ENCODE measurements at places on chromosomes 12 and 14.
A peak's percentile ranks its signal among the peaks of the same experiment; 100 is the strongest.

DNA sequence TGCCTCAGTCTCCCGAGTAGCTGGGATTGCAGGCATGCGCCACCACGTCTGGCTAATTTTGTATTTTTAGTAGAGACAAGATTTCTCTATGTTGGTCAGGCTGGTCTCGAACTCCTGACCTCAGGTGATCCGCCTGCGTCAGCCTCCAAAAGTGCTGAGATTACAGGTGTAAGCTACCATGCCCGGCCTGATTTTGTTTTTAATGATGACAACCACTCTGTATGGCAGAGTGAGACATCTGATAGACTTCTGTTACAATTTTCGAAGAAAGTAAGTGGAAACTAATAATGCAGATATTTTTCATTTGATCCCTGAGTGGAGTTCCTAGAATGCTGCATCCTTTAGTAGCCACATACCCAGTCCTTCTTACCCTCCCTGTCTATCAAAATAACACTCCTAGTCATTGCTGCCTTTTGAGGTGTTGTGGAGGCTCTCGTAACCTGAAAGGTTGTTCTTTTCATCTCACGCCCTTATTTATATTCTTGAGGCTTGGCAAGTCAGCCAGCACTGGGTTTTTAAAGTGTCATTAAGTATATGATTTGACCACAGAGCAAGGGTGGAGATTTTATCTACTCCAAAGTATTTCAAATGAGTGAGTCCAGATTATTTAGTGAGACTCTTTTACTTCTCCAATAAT is 5.9 kb upstream of the EID3 start:
- DNase-seq, result no peak

DNA sequence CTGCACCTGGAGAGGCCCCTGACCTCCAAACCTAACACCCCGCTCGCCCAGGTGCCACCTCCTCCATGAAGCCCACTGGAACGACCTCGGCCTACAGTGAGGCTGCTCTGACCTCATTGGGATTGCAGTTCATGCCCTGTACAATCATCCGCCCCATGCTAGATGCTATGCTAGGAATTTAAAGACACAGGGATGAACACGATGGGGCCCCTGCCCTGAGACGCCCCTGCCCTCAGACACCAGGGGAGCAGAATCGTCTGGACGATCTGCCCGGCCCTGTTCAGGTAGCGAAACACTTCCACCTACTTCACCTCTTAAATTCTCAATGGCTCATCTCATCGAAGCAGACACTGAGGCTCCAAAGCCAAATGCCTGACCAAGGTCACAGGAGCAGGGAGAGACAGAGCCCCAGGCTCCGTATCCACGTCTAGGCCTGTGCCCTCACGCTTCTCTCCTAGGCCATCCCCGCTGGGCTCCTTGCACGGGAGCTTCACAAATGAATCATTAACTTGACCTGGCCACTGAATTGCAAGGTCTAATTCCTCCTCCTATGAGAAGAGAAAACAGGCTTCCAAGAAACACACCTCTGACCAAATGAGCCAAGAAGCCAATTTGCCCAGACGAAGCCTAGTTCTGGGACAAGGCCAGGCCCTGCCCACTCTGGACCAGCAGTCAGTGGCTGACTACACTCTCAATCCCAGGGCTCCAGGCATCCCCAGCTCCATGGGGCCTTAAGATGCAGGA is 35.2 kb downstream of the SCARB1 start:
- no peak for DNase-seq

- no peak for DNase-seq
Measured at GRCh38 chr14:55654243-55654642, 74.2 kb downstream of the KTN1 start.

DNA sequence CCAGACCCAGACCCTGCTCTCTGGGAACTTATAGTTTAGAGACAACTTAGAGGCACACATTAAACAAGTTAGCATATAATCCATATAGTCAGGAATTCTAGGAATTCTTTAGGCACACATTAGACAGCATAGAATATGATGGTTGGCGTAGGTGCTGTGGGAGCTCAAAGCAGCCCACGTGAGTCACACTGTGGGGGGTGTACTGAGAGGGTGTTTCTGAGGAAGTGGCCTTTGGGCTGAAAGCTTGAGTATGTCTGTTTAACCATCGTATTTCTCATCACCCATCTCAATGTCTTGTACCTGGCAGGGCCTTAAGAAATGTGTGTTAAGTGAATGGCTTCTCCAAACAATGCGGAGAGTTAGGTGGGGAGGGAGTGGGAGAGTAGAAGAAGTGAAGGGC is 67.2 kb downstream of the TMEM30B start:
- no peak for DNase-seq

DNA sequence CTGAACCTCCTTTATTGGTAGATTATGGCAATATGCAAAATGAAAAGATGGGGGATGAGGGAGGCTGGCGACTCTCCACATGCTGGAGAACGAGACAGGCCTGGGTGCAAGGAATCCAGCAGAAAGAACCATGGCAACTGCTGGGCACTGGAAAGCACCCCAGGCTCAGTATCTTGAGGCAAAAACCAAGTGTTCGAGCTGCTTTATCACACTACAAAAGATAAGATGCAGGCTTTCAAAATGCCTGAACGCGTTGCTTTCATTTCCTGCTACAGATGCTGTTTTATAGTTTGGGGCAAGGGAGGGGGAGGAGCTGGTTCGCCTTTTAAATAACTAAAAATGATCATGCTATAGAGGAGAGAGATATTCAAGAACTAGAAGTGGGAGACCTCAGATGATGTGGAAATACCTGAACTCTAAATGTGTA is 38.9 kb downstream of the NIN start:
- no peak for DNase-seq

GRCh38 chr14:54622192-54622958 is 55.4 kb downstream of the SAMD4A start:
- DNase-seq, result peak; percentile 15

DNA sequence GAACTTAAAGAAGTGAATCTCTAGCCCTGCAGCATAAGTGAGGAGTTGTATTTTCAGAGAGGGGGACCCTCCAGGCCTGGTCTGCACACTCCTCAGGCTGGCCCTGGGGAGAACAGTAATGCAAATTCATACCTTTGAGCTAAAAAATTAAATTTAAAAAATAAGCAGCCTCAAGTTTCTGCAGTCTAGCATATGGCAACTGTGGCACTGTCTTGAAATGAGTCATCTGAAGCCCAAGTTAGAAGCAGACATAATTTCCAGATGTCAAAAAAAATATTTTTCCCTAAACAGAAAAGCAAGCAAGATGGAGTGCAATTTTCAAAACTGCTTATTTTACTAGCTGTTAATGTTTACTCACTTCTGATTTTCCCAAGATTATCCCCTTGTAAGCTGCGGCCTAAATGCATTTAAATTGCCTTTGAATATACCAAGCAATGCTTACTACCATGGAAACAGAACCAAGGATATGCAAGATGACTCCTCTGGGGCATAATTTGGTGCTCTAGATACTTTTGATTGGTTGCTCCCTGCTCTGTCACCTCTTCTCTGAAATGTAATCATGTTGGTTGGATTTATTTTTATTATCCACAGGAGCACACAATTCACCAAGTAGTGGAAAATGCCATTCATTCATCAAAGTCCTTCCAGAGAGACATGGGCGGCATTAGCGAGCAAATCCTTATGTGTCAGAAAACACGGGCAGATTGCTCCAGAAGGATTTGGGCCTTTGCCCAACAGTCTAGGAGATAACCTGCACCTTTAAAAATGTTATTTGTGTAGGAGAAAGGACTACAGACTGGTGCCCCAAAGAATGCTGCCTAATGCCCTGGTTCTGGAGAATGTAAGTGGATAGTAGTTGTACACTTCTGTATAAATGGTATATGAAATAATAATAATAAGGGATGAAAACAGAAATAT is 25.0 kb upstream of the DHRS7 start:
- no peak for DNase-seq

GRCh38 chr14:60640859-60641741 is 8.2 kb downstream of the SIX1 start:
- DNase-seq, result no peak

- no peak for DNase-seq
Measured at GRCh38 chr14:38547961-38548490, 292.1 kb upstream of the CLEC14A start.

DNA sequence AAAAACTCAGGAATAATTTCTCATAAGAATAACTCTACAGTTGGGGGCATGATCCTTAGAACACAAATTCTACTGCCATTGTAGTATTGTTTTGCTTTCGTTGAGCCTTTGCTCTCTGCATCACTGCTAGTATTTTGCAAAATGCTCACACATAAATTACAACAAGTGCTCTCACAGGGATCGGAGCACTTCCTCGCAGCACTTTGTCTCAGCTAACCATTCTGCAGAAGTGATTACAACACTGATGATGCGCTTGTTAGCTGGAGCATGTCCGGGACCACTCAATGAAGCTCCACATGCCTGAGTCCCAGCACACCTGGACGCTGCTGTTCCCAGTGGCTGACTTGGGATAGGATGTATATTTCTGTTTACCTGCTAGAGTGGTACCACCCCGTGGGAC is 31.6 kb downstream of the MOAP1 start:
- no peak for DNase-seq

DNA sequence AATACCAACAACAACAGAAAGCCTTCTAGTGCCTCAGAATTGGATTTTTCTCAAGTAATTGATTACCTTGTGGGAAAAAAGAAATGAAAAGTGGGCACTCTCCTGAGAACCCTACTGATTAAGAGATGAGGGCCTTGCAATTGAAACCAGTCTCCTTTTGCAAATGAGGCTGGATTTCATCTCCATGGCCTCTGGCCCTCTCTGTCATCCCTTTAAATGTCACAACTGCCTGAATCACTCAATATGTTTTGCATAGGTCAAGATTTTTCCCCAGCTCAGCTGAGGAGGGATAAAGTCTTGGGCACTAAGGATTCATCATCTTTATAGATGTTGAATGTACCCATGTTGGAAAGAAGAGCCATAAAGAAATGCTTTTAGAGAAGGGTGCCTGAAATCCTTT is 166.4 kb downstream of the RMST start:
- DNase-seq, result no peak

- no peak for DNase-seq
Measured at GRCh38 chr12:54075974-54076373, 22.3 kb downstream of the HOXC4 start.

- no peak for DNase-seq
Measured at GRCh38 chr14:92280554-92281262, 42.3 kb upstream of the SLC24A4 start.

- DNase-seq, result no peak
Measured at GRCh38 chr14:35956376-35957085, 130.4 kb downstream of the BRMS1L start.

DNA sequence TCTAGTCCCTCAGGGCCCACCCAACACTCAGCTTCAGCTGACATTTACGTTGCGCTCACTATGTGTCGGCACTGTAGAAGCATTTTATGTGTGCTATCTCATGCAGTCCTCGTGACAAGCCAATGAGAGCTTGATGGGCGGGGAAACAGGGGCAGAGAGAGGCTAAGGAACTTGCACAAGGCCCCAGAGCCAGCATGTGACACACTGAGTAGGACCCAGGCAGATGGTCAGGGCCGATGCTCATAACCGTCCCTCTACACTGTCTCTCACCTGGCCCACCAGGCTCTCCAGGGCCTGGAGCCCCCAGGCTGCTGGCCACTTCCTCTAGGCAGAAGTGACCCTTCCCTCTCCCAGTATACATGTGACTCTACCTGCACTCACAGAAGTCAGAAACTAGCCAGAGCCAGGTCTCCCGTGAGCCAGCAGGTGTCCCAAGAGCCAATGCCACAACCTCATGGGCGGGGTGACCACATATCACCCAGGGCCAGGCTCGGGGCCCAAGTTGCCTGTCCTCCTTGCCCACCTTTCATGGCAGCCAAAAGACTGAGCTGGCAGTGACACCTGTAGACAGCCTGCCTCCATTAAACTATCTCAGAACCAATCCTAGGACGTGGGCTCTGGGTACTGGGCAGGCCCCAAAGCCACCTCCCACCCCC is 38.3 kb downstream of the TTC7B start:
- DNase-seq, result no peak

- no peak for DNase-seq
Measured at GRCh38 chr12:130070126-130070611, 92.1 kb upstream of the FZD10 start.

GRCh38 chr12:108348842-108349241 is 9.7 kb upstream of the CMKLR1 start:
- no peak for DNase-seq

- DNase-seq, result peak; percentile 27
Measured at GRCh38 chr12:12899530-12900380, 8.4 kb downstream of the GPRC5A start.

GRCh38 chr14:104998801-104999200 is 13.2 kb downstream of the CLBA1 start:
- DNase-seq, result no peak

DNA sequence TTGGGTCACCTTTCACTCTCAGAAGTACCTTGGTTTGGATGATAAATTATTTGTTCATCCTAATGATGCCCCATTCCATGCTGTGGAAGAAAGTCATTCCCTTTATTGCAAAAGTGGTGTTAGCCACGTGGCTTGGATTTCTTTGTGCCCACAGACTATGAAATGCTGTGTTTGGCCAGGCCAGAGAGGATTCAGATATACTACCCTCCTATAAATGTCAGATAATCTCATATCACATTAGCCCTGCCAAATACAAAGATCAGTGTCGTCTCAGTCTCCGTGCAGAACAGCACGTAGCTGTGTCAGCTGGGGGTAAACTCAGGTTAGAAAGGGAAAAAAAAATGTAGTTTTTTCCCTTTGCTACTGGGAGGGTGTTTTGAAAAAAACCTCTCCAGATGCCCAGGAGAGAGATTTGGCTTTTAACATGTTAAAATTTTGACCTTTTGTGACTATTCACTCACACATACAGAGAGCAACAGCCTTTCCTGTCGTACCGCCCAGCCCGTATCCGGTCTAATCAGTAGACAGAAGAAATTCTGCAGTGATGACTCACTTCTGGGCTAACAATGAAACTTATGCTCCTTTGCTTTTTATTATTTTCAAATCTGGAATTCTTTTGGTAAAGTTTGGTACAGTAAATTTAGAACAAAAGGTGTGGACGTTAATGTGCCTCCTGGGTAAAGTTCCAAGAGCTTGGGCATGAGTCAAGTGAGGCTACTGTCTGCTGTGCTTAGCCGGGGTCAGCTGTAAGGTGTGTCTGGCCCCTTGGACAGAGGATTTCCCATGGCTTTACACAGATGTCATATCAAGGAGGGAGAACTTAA is 8.5 kb upstream of the PTPRB start:
- DNase-seq, result no peak

- DNase-seq, result no peak
Measured at GRCh38 chr12:70177631-70178030, 65.6 kb upstream of the CNOT2 start.

- peak; percentile 47 for DNase-seq
Measured at GRCh38 chr14:51846631-51847488, 13.6 kb upstream of the GNG2 start.

- no peak for DNase-seq
Measured at GRCh38 chr12:49767333-49767732, 26.0 kb downstream of the TMBIM6 start.

GRCh38 chr14:91115986-91116770 is 2.3 kb downstream of the DGLUCY start:
- DNase-seq, result no peak
